Fibroblast of the aortic adventitia (primary cell): ENCODE measurements at places on chromosomes 12 and 14.

DNA sequence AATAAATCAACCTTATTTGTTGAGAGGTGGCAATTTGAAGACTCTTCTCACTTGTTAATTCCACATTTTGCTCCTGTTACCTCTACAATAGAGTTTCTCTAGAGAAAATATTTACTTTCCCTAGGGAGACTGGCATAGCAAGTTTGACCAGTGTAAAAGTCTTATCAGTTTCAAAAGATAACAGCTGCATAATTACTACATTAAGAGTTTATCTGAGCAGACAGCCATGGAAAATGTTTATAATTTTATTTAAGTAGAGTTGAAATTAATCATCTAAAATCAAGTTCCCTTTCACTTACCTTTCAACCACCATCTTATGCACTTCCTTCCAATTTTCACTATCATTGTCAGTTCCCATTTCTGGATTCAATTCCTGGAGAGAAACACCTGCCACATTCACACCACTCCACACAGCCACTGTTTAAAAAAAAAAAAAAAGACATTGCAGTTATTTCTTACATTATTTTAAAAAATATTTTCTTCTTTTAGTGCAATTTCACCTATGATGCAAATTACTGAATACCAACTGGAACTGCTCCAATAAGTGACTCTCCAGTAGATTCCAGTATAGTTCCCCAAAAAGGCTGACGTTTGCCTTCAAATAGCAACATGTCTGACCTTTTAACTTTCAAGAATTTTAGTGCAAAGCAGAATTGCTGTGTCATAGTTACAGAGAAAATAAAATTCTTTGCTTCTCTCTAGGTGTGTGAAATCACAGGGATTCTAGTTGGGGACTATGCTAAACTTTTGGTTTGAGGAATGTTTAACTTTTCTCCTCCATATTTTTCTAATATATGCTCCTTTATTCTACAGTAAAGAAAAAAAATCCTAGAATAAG lies 19.4 kb downstream of the LDHB start:
- DNase-seq, result peak; percentile 37

DNA sequence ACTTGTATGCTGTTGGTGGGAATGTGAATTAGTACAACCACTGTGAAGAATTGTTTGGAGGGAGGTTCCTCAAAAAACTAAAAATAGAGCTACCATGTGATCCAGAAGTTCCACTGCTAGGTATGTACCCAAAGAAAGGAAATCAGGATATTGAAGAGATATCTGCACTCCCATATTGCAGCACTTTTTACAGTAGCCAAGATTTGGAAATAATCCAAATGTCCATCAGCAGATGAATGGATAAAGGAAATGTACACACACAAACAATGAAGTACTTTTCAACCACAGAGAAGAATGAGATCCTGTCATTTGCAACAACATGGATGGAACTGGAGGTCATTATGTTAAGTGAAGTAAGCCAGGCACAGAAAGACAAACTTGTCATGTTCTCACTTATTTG lies 25.9 kb downstream of the TIGAR start:
- no peak for DNase-seq

- no peak for DNase-seq
Measured at GRCh38 chr14:56874375-56874774, 64.1 kb upstream of the OTX2 start.

DNA sequence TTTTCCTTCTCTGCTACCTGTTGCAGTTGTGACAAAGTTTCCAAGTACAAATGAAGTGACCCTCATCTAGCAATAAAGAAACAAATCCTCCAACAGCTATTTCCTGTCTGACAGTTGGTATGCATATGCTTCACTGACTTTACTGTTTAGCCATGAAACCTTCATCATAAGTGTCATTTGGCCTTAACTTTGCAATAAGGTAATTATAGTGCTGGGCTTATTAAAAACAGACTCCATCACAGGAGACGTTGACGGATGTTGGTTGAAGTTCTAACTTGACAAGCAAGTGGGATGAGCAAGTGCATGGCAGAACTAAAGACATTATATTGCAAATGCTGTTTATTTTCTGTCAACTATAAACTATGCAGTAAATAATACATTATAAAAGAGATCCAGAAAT lies 425.2 kb downstream of the RPS29 start:
- no peak for DNase-seq

GRCh38 chr12:69994724-69995173 lies 169.7 kb downstream of the MYRFL start:
- peak; percentile 15 for DNase-seq

- peak; percentile 47 for DNase-seq
Measured at GRCh38 chr12:59820594-59821011, 224.8 kb downstream of the SLC16A7 start.
